ENCODE measurements at places on chromosomes 3 and 15. TPM values are rescaled to one million over a fixed set of nuclear protein-coding genes. Genes with fewer than 3 reads are reported as not detected.

The SKOR1 gene
- polyA plus RNA-seq: 0.15 TPM

The ROPN1 gene
- not detected for polyA plus RNA-seq

The LTK gene
- 0.28 TPM for polyA plus RNA-seq

The TM4SF4 gene
- polyA plus RNA-seq: not detected

The GOLGA8J gene
- not detected for polyA plus RNA-seq

The GP9 gene
- polyA plus RNA-seq: 0.13 TPM

The ST8SIA2 gene
- polyA plus RNA-seq: 0.23 TPM

The IQCF6 gene
- not detected for polyA plus RNA-seq

The ARNT2 gene
- 0.80 TPM for polyA plus RNA-seq

The PARP6 gene
- 113 TPM for polyA plus RNA-seq

The PLXND1 gene
- polyA plus RNA-seq: 169 TPM

The TM2D3 gene
- 52.3 TPM for polyA plus RNA-seq

The MKRN2OS gene
- not detected for polyA plus RNA-seq

The GANC gene
- polyA plus RNA-seq: 7.9 TPM

The SCG3 gene
- polyA plus RNA-seq: not detected

The IL20RB gene
- polyA plus RNA-seq: 0.66 TPM

The CCR1 gene
- 1.1 TPM for polyA plus RNA-seq

The MYO5C gene
- polyA plus RNA-seq: 0.75 TPM

The SGO1 gene
- 0.04 TPM for polyA plus RNA-seq

The CDHR4 gene
- 0.80 TPM for polyA plus RNA-seq

The NLGN1 gene
- 2.0 TPM for polyA plus RNA-seq
